ENCODE measurements at places on chromosomes 1 and 21.
A peak's percentile ranks its signal among the peaks of the same experiment; 100 is the strongest.

- no peak for DNase-seq
Observed at GRCh38 chr21:39319251-39319756, 5.9 kb upstream of the BRWD1 start.

DNA sequence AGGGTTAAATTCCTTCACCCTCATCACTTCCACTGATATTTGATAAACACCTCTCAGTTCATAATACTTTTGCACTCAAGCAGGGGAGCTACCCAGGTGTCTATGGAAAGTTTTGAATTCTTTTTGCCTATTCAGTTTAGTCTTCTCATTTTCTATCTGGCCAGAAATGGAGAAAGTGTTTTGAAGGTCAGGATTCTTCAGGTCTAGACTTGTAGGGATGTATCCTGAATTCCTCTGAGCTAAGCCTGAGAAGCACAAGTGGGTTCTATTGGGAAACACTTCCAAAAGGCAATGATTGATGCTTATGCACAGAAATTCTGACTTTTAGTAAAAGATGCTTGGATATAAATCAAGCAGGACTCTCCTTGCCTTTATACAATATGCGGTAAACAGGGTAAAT lies 217.8 kb upstream of the HOOK1 start:
- DNase-seq = no peak

DNA sequence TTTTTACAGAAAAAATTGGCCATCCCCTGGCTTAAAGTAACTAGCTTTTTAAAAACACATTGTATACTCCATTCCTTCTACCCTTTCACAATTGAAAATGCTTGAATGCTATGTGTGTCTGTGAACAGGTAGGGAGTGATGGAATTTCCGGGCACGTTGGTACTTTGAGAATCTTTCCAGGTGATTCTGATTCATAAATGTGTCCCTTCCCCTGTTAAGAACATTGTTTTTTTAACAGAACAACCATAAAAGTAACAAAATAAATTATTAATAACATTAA lies 57.4 kb upstream of the QSOX1 start:
- DNase-seq = no peak

GRCh38 chr1:228150461-228151179 lies 890 bp downstream of the GJC2 start:
- DNase-seq = peak; percentile 81

DNA sequence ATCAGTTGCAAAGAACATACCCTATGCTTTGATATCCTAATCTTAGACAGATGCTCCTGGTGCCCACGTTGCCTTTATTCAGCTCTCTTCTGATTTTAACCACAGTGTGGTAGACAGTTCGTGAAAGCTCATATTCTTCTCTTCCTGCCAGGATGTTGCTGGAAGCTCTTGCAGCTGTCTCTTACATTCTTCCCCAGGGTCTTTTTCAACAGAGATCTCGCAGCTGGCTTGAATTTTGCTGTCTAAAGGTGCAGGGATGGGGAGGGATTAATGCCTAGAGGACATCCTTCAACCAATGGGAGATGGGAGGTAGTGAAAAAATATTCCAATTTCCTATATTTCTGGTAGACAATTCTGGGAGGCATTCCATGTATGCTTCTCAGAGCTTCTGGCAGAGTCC lies 150.0 kb upstream of the APP start:
- DNase-seq = no peak

- no peak for DNase-seq
Observed at GRCh38 chr1:199101635-199102034, 462.8 kb downstream of the PTPRC start.

Data from suprapubic skin (tissue), 4 donors.